GM23338 (cell line): ENCODE measurements at places on chromosomes 6 and 20. TPM values are rescaled to one million over a fixed set of nuclear protein-coding genes. Genes with fewer than 3 reads are reported as not detected.

PRL gene
- not detected in 2 replicates for total RNA-seq

EPHA7 gene
- total RNA-seq = 7.3 TPM in 2 replicates

F13A1 gene
- total RNA-seq = 0.31 and 11.4 TPM in 2 replicates

PLA2G7 gene
- total RNA-seq = 1.7 and 2.8 TPM in 2 replicates
